NCI-H524 treated with DMSO at 0.1 percent for 48 hours (cell line): ENCODE measurements at places on chromosomes 11 and 22.
A peak's percentile ranks its signal among the peaks of the same experiment; 100 is the strongest.

- DNase-seq: no peak
Measured at GRCh38 chr22:43723816-43724215, 88.3 kb downstream of the EFCAB6 start.

- no peak for DNase-seq
Measured at GRCh38 chr11:7098235-7098832, 9.5 kb downstream of the RBMXL2 start.

- DNase-seq: no peak
Measured at GRCh38 chr11:115469361-115469760, 34.9 kb downstream of the CADM1 start.

- DNase-seq: no peak
Measured at GRCh38 chr22:29163808-29164207, 41.9 kb upstream of the EMID1 start.

GRCh38 chr11:86999859-87000753, 37.6 kb upstream of the TMEM135 start:
- DNase-seq: no peak

DNA sequence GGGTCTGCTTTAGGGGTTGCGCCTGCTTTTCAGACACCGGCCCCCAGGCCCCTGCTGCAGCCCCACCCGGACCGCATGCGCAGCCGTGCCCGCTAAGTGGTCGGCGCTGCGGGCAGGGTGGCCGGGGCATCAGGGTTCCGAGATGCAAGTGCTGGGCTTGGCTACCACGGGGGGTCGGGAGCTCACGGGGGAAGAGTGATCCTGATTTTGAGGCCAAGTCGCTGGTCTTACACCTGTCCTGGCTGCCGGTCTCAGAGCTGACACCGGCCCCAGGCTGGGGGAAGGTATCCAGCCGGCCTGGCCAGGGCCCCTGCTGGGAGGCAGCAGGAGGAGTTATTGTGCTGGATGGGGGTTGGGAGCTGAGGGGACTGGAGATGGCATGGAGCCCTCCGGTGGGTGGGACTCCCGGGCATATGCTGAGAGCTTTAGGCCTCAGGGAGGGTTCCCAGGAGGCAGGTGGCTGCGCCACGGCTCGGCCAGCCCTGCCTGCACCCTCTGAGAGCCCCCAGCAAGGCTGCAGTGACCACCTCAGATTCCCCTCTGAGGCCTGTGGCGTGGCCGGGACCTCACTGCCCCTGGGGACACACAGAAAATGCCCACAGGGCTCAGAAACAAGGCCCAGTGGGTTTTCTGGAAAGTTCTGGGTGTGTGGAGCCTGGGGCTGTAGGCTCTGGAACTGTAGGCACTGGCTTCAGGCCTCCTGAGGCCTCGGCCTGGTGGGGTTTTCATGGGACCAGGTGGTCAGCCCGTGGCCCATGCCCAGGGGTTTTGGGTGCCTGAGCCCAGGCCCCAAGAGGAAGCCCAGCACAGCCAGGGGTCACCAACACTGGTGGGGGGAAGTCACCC, 4.4 kb upstream of the MUC5AC start:
- no peak for DNase-seq

GRCh38 chr11:130816546-130817329, 99.5 kb downstream of the SNX19 start:
- DNase-seq: no peak

DNA sequence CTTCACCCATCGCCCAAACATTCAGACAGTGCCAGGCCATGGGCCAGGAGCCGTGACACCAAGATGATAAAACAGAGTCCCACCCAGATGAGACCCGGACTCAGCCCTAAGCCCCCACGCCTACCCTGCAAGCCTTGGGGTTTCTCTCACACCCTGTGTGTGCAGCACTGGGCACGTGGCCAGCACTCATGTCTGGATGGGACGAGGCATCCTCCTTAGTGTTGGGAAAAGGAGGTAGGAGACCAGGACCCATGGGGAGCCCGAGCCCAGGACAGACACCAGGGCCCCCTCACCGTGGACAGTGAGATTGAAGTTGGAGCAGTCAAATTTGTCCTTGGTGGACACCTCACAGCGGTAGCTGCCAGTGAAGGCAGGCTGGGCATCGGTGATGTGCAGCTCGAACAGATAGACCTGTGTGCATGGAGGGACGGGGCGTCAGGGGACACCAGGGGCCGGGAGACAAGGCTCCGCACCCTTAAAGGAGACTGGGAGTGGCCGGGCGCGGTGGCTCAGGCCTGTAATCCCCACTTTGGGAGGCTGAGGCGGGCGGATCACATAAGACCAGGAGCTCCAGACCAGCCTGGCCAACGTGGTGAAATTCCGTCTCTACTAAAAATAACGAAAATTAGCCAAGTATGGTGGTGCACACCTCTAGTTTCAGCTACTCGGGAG, 4.2 kb downstream of the MYBPC3 start:
- no peak for DNase-seq

DNA sequence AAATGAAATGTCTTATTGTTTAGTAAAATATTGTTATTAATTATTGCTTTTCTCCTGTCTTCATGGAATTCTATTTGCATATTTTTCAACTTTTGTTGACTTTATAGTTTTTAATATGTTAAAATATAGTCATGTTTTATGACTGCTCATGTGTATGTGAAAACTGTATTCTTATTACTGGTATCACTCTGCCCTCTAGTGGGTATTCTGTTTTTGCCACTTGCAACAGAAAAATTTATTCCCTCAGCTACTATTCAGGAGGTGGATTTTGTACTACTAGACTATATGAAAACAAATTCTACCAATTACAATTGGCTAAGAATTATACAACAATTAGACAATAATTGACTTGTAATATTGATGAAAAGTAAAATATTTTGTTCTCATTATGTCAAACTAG, 45.0 kb downstream of the OR4C6 start:
- peak; percentile 1 for DNase-seq

GRCh38 chr11:130144861-130145281, 14.7 kb upstream of the ST14 start:
- no peak for DNase-seq

GRCh38 chr22:46533070-46533833, 4.2 kb downstream of the CELSR1 start:
- no peak for DNase-seq

GRCh38 chr11:78425399-78426070, 7.9 kb upstream of the GAB2 start:
- DNase-seq: no peak

- DNase-seq: no peak
Measured at GRCh38 chr11:117830072-117830471, 5.5 kb upstream of the FXYD2 start.

GRCh38 chr11:7577291-7578190, 63.7 kb downstream of the PPFIBP2 start:
- DNase-seq: no peak

GRCh38 chr11:93653571-93653970, 7.9 kb upstream of the CEP295 start:
- no peak for DNase-seq

- no peak for DNase-seq
Measured at GRCh38 chr11:38990139-38990538, 2392.1 kb upstream of the RAG2 start.

GRCh38 chr11:132914600-132914999, 617.7 kb downstream of the OPCML start:
- no peak for DNase-seq

DNA sequence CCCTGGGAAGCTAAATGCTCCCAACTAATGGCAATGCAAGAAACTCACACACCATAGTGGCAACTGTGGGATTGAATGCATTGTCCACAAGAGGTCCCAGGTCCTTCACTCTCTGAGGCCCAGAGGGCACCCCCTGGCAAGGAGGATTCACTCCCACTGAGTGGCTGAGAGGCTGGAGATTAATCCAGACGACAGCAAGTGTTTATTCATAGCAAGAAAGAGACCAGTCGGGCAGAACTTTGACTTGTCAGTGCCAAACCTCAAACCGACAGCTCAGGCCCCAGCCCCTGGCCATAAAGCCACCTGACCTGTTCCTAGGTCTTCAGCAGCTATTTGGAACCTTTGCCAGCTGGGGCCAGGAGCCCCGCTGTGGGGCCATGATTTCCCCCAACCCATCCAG, 54.5 kb upstream of the MPEG1 start:
- no peak for DNase-seq

GRCh38 chr11:68460741-68461574, at the start of gene PPP6R3:
TSS of gene PPP6R3 (plus strand) at chr11:68460752. CDS start at chr11:68537665, 76,913 bp downstream.
- DNase-seq: no peak

- no peak for DNase-seq
Measured at GRCh38 chr11:27241311-27242122, 121.5 kb downstream of the CCDC34 start.

- no peak for DNase-seq
Measured at GRCh38 chr11:65428578-65429067, 6.0 kb downstream of the NEAT1 start.

DNA sequence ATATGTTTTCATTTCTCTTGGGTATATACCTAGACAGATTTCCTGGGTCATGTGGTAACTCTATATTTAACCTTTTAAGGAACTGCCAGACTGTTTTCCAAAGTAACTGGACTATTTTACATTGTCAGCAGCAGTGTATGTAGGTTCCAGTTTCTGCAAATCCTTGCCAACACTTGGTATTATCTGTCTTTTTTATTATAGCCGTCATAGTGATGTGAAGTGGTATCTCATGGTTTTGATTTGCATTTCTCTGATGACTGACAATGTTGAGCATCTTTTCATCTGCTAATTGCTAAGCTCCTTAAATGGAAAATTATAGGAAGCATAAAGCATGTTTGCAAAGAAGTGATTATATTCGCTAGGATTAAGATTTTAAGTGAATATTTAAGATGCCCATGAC, 13.9 kb downstream of the NNMT start:
- no peak for DNase-seq

DNA sequence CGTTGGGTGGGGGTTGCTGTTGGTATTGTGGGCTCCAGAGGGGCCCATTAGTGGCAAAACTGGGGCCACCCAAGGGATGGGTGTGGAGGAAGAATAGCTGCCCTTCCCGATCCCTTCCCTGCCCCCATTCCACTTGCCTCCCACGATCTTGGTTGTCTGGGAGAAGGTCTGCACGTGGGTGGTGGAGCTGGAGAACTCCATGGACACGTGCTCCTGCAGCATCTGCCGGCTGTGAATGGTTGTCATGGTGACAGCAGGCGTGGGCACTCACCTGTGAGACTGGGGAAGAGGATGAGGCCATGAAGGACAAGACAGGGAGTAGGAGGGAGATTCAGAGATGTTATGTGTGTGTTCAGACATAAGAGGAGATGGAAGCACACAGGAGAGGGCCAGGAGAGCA, 2.0 kb downstream of the IGSF22 start:
- DNase-seq: no peak

- DNase-seq: no peak
Measured at GRCh38 chr11:6746086-6746618, 25.6 kb downstream of the OR2AG2 start.

DNA sequence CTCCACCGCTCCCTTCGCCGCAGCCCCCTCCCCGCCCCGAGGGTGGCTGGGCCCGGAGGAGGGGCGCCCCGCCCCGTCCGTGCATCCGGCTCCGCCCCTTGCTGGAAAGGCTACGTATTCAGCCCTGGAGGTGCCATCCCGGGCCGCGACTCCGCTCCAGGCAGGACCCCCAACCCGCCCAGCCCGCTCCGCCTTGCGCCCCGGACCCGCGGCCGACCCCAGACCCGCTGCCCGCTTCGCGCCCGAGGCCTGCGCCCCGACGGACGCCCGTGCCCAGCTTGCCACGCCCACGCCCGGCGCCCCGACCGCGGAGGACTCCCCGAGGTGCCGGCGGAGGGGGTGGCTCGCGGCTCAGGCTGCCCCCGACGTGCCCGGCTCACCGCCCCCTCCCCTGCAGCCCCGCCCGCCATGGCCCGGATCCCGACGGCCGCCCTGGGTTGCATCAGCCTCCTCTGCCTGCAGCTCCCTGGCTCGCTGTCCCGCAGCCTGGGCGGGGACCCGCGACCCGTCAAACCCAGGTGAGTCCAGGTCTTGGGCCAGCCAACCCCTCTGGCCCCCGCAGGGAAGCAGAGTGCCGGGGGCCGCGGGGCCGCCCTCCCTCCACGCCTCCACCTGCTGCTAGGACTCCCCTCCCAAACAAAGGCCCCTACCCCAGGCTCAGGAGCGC, at the start of gene ADM2:
ADM2 (plus strand) TSS at position 104 of the 667 bp plus-strand sequence; CDS start at position 409, 305 bp downstream.
- DNase-seq: no peak

DNA sequence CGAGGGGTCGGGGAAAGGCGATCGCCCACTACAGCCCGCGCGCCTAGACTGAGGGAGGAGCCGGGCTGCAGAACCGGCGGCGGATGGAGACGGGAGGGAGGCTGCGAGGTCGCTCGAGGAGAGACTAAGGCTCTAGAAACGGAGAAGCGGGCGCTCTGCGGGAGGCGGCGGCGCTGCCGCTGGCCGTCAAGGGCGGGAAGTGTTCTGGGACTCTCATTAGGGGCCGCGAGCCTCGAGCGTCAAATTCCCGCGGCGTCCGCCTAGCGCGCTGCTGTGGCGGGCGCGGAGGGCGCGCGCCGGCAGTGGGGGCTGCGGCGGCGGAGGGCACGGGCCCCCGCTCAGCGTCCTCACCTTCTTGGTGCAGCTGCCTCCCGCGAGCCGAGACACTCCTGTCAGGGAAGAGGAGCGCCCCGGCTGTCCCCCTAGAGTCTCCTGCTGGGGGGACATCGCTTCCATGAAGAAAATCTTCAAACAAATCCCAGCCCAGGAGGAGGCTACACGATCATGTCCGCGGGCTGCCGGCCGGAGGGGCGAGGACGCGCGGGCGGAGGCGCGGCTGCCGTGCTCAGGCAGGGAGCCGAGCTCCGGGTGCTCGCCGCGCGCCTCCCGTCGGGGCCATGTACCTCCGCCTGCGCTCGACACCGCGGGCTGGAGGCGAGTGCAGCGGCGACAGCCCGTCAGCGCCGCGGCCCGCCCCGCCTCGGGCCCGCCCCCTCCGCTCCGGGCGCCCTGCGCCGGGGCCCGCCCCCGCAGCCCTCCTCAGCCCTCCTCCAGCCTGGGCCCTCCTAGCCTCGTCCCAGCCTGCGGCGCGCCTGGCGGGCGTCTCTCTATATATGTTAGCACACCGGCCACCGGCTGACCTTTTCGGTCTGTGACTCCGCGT, at the start of gene ARHGAP20:
ARHGAP20 (minus strand) TSS at position 662 of the 883 bp plus-strand sequence; CDS start at position 456, 206 bp downstream.
- peak; percentile 9 for DNase-seq

- DNase-seq: no peak
Measured at GRCh38 chr11:111548525-111548924, 8.0 kb downstream of the LAYN start.

DNA sequence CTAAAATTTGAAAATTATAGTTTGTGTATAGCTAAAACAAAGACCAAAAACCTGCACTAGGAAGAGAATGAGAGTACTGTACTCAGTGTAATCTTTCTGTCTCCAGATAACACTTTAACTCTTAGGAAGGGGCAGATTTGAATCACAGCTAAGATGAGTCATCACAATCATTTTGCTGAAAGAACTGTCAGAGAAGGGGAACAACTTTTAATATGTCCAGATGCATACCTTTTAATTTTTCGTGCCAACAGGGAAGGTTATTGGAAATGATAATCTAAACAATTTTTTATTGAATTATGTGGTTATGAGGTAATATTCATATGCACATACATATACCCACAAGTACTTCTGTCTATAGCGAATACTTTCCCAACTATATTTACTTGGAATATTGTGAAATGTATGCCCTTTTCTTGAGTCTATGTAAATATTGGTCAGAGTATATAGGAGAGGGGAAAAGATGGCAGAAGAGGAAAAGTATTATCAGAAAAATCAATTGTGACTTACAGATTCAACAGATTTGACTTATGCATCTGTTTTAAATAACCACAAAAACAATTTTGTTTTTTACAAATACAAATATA, 51.1 kb upstream of the MUC15 start:
- DNase-seq: no peak
